ENCODE measurements at places on chromosomes 5 and 9.

GRCh38 chr5:109671136-109671535, 18.6 kb upstream of the MAN2A1 start:
- DNase-seq, result no peak

GRCh38 chr5:160061770-160062169, 52.8 kb downstream of the TTC1 start:
- no peak for DNase-seq

DNA sequence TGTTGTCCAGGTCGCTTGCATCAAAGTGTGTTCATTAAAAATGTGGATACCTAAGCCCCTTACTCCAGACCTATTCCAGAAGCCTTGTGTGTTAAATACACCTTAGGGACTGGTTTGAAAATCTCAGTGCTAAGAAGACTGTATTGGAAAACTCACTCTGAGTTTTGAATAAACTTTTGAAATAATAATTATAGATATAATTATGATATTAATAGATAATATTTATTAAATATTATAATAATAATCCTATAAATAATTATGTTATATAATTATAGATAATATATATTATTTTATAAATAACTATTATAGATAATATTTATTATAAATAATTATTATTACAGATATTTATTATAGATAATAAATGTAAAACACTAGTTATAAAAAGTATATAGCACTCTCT, 165.3 kb downstream of the ARRDC3 start:
- no peak for DNase-seq

GRCh38 chr5:96243203-96243602, 189.8 kb downstream of the PCSK1 start:
- no peak for DNase-seq

GRCh38 chr5:72955768-72956323, at the start of gene FCHO2:
Gene FCHO2, plus strand, starts transcription at chr5:72956041. Its CDS starts 56 bp downstream, at chr5:72956097.
- peak; percentile 98 for DNase-seq

- DNase-seq, result no peak
These were observed 7.2 kb downstream of the NINJ1 start for GRCh38 chr9:93126825-93127368.

DNA sequence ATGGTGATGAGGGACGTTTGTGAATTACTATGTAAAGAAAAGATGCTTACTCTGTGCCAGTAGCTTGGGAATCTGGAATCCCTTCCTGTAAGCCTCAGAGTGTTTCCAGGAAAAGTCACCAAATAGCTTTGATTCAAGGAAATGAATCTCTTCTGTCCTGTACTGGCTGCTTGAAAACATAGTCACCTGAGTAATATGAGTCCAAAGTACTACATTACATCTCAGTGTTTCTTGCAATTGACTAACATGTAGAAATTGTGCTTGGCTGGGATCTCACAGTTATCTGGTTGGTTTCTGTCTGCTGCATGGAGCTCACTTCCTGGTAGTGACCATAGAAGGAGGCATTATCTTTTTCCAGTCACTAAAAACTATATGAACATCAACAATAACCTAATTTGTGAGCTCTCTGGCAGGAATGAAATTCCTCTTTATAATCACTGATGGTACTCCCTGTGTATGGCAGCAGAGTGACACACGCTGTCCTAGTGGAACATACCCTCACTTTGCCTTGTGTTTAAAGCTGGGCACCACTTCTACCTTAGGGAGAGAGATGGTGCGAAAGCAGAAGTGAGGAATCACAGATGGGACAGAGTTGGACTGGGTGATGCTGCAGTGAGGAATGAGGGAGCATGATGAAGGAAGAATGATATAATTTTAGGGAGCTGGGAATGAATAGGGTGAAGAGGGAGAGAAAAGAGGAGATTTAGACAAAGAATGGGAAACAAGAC, 568.5 kb downstream of the RAB3C start:
- DNase-seq, result no peak

GRCh38 chr9:108854094-108854493, 1.7 kb downstream of the ACTL7B start:
- no peak for DNase-seq

DNA sequence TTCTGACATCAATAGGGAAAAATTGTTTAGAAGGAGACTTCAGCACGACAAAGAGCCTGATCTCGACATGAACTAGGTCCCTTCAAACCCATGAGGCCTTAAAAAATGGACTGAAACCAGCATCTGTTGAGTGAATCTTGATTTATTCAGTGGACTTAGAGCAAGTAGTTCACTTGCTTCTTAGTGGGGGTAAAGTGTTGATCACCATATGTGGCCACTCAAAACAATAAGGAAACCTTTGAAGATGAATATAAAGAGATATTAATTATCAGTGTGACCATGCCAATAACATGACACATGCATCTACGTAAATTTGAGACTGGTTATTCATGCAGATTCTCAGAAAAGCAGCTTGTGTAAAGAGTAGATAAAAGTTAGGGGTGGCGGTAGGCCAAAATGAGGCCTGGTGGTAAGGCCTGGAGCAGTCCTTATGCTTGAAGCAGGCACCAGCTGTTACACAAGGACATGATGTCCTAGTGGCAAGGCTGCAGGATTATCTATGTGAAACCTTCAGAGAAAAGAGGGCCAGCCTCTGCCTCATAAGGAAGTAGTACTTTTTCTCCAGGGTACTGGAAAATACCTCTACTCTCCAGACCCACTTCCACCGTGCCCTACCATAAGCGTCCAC, 61.3 kb downstream of the S1PR3 start:
- no peak for DNase-seq

DNA sequence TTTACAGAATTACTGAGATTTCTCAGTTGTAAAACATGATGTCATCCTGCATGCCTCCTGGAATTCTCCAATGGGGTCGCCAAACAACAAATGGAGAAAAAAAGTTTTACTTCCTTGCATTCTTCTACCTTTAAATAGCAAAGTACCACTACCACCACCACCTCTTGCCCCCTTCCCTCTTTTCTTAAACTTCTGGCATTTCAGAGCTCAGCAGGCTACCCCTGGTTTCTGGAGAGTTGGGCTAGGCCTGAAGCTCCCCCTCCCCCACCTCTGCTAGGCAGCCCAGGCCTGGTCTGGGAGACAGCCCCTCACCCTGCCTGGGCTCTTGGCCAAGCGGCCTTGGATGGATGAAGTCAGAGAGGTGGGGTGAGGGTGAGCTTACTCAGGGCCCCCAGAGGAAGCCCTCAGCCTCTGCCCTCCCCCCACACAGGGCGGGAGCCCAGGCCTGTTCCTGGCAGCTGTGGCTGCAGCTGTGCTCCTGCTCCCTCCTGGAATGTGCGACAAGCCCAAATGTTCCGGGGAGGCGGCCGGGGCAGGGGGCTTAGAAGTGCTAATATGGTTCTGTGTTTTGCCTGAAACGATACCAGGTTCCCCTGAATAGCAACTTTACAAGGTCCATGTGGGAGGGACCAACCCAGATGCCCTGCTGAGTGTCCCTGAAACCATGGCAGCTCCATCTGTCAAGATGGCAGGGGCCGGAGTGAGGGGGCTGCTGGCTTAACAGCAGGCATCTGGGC, 6.0 kb upstream of the CCIN start:
- no peak for DNase-seq

DNA sequence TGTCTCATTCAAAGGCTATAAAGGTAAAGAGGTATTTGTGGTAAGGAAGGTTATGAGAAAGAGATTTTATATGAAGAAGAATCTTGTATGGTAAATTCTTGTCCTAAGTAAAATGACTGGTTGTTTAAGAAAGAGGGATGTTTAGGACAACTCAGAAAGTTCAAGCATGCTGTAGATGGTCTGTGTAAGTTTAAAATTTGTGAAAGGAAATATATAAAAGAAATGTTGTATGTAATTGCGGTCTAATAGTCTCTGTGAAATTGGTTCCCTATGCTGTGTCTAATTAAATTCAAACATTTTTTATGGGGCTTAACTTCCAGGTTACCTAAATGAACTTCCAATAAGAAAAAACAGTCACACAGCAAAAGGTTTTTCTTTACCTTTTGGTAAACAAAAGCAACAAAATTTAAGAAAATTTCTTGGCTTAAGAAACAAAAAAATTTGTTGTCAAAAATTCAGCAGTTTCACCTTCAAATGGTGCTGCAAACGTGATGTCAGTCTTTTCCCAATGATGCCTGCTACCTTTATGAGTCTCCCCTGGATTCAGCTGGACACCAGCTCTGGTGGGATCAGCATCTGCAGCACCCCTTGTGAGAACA, 83.0 kb upstream of the FCN1 start:
- no peak for DNase-seq

- no peak for DNase-seq
These were observed 3.8 kb downstream of the TGFBI start for GRCh38 chr5:136032564-136032963.

- DNase-seq, result no peak
These were observed 54.4 kb downstream of the ENTREP1 start for GRCh38 chr9:69379270-69379982.

- DNase-seq, result no peak
These were observed 108.1 kb downstream of the JAKMIP2 start for GRCh38 chr5:147674411-147674810.

DNA sequence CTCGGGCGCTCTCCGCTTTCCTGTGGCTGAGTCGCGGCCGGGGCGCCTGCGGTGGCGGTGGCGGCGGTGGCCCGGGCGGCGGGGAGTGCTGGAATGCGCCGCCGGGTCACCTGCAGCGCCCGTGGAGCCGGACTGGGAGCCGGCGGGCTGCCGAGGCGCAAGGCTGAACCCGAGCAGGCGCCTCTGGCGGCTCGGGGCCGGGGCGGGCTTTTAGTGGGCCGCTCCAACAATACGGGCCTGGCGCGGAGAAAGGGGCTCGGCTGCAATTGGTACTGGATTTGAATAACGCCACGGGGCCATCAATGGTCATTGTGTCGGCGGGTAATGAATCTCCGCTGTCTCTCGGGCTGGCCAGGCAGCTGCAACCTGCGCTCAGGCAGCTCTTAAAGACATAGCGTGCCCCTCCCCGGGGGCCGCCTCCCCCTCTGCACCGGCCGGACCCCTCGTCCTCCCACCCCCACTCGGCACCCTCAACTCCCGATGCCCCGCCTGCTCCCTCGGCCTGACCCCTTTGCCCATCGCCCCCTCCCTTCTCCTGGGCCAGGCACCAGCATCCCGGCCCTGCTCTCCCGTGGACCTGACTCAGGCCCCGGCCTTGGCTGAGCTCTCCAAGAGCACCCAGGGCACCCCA, 22.1 kb downstream of the URM1 start:
- DNase-seq, result peak; percentile 18

GRCh38 chr9:23635276-23635675, 190.8 kb downstream of the ELAVL2 start:
- DNase-seq, result no peak

DNA sequence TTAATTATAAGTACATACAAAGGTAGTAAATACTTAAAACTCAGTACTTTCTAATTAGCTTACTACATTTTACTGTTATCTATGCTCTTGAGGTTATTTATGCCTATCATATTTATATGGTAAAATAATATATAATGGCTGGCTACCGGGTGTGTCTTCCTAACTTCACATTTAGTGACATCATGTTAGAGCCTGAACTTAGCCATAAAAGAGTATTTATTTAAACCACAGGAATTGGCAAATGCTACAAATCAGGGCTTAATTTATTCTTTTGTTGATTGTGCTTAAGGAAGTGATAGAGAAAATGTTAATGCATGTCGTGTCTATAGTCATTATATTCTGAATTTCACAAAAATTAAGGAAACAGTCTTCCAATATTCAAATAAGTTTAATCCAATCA, 73.1 kb downstream of the NDUFAF2 start:
- no peak for DNase-seq

GRCh38 chr5:89850513-89850865, 559.1 kb downstream of the CETN3 start:
- DNase-seq, result no peak

GRCh38 chr5:168464214-168464613, 22.1 kb upstream of the RARS1 start:
- DNase-seq, result no peak

DNA sequence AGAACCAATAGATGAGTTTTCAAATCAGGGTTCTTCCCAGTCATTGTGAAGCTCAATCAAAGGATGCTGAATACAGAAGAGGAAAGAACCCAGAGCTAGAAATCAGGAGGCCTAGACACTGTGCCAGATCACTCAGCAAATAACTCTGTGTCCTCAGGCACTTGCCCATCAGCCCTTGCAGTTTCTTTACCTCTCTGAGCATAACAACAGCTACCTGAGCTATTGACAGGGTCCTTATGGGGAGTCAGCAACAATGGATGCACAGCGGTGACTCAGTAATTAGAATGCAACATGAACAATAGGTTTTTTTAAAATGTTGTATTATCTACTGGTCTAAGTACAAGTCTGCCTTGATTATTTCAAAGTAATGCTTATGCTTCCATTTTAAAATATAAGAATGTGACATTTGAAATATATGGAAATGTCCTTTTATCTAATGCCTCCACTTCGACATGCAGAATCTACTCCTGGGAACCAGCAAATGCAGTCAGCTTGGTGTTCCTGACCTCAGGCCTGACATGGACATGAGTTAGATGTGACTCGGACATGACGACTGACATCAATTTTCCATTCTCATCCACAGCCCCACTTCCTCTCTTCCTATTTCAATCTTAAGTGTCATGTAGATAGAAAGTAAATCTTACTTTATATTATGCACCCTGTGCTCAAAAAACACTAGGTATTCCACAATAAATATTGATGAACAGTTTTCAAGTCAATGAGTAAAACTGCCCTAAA, 155.0 kb downstream of the TLE1 start:
- no peak for DNase-seq

DNA sequence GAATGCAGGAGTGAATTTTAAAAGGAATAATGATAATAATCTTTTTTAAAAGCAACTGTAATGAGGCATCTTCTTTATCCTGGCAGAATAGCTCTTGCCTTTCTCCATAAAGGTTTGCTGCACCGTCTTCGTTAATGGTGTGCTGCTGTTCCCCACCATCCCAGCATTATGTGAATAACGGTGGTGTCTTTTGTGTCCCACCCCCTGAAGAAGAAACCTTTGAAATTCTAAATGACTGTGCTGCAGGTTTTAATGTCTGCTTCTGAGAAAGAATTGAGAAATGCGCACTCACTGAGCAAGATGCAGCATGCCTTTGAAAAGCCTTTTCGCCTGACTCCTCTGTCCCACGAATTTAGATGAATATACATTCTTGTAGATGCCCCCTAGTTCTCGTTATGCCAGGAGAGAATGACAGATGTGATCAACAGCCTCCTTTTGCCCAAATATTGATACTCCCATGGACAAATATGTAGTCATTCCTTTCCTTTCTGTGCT, 246.1 kb upstream of the ZNF462 start:
- DNase-seq, result no peak

- no peak for DNase-seq
These were observed 8.8 kb downstream of the TLE1 start for GRCh38 chr9:81680506-81680905.

DNA sequence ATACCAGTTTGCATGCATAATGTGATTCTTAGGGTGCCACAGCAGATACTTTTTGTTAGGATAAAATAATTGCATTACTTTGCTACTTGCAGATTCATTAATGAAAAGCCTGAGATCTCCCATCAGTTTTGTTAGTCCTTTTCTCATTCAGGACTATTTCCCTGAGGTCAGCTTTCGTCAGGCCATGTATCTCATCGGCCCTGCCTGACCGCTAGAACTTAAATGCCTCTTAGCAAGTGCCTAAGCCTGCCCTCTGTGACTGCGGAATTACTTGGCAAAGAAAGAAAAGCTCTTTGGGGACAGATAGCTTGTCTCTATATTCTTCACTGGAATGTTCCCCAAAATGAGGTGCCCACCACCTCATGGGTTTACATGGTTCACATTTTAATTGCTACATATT, 147.8 kb downstream of the KCTD16 start:
- DNase-seq, result no peak

GRCh38 chr9:93265301-93265971, 81.5 kb downstream of the WNK2 start:
- no peak for DNase-seq

GRCh38 chr9:101443364-101443771, 7.8 kb upstream of the ALDOB start:
- DNase-seq, result no peak

- DNase-seq, result no peak
These were observed 5.2 kb downstream of the DENND1A start for GRCh38 chr9:123924727-123925126.
